ENCODE measurements at places on chromosomes 2 and 18.

DNA sequence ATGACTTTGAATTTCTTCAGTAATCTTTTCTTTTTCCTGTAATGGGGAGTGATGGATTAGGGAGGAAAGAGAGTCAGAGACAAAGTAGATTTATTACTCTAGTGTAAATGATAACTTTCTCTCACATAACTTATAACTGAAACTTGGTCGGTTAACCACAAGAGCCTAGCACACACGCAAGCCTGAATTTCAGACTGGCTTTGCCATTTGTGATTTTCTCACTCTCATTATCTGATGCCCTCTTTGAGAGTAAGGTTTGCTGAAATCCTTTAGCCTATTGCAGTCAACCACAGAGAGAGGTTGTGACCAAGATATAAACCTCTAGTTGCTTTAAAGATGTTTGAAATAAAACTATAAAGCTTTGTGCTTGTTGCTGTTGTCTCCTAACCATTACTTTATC, 117.9 kb upstream of the NETO1 start:
- no peak for DNase-seq

DNA sequence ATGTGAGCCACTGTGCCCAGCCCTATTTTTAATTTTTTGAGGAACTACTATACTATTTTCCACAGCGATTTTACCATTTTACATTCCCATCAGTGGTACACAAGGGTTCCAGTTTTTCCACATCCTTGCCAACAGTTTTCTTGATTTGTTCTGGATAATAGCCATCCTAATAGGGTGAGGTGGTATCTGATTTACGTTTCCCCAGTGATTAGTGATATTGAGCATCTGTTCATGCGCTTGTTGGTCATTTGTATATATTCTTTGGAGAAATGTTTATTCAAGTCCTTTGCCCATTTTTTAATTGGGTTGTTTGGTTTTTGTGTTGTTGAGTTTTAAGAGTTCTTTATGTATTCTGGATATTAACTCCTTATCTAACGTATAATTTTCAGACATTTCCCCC, 20.8 kb downstream of the TTC39C start:
- no peak for DNase-seq

GRCh38 chr18:58046794-58047555, 2.9 kb downstream of the NEDD4L start:
- DNase-seq, result no peak

GRCh38 chr18:48462510-48462909, 53.3 kb upstream of the ZBTB7C start:
- DNase-seq, result no peak

DNA sequence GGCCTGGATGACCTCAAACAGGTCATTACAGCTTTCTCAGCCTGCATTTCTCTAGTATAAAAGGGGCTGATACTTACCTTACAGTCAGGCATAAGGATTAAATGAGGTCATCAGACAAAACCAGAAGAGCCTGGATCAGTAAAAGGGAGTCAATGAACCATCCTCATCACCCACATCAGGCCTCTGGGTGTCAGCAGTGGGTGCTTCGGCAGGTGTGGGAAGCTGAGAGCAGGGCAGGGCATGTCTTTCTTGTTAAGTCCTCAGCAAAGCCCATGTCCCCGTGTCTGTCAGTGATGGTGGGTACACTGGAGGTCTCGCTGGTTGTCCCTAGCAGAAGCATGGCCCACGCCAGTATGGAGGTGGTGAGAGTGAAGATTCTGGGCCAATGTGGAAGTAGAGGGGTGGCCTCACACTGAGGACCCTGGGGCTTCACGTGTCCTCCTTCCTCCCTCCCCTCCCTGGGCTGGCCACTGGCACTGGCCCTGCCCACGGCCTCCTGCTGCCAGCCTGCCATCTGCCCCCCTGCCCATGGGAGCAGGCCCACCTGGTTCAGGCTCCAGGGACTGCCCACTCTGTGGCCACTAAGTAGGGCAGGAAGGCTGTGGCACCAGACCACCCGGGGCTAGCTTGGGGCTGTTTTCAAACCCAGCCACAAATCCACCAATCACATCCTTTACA, 4.4 kb downstream of the ADRA2B start:
- DNase-seq, result no peak

DNA sequence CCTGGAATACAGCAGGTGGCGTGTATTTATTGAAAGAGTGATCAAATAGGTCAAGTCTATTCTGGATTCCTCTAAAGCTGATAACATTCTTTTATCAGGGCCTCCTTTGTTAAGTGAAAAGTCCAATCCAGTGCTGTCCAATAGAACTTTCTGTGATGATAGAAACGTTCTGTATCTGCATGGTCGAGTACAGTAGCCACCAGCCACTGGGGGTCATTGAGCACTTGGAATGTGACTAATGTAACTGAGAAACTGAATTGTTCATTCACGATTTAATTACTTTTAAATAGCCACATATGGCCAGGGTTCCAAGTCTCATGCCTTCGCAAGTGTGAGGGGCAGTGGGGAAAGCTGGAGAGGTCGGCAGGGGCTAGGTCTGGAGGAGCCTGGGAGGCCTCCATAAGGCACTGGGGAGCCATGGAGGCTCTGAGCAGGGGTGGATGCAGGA, 20.5 kb downstream of the SH2D6 start:
- no peak for DNase-seq

DNA sequence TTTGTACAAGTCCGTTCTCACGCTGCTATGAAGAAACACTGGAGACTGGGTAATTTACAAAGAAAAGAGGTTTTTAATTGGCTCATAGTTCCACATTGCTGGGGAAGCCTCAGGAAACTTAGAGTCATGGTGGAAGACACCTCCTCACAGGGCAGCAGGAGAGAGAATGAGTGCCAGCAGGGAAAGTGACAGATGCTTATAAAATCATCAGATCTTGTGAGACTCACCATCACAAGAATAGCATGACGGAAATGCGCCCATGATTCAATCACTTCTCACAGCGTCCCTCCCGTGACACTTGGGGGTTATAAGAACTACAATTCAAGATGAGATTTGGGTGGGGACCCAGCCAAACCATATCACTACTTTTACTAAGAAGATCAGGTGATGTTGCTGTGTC, 285.8 kb downstream of the TMX3 start:
- DNase-seq, result no peak

GRCh38 chr2:66813525-66813924, 378.6 kb downstream of the MEIS1 start:
- no peak for DNase-seq

DNA sequence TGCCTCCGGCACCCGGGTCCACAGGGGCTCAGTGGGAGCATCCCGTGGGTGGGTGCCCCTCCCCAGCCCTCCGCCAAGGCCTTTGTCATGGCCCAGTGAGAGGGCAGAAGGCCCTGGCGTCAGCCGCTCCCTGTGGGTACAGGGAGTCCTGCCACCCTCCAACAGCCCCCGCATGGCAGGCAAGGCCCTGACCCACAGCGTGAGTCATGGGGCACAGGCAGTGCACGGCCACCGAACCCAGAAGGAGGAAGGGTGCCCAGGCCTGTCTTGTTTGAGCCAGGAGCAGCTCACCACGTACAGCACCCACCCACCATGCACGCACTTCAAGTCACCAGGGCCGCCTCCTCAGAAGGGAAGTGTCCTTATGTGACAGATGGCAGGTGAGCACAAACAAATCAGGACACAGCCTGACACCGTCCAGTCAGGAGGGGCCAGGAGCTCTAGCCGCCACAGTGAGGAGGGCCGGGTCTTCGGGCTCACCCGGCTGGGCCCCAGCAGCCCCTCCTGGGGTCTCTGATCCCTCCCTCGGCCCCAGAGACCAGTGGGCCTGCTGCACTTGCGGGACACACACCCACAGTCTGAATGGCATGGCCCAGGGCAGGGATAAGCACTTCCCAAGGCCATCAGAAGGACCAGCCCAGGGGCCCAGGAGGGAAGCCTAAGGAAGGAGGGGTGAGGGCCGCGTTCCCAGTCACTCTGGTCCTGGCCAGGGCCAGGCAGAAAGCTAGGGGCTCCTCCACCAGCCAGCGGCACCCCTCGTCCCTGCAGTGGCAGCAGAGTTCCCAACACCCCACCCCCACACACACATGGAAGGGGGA, 25.8 kb downstream of the BIN1 start:
- peak; percentile 60 for DNase-seq

DNA sequence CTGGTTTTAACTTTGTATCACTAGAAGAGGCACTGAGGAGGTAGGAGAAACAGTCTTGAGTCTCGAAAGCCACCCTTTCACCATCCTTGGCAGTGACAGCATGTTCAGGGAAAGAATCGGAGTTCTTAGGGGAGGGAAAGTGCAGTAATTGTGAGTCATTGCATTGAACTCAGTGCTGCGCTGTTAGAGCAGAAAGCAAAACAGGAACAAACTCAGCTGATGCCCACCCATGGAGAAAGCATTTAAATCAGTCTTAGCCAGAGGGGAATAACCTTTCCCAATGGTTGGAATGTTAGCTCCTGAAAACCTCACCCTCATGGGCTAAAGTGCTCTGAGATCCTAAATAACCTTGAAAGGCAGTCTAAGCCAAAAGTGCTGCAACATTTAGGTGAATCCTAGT, 845.6 kb upstream of the CNTNAP5 start:
- DNase-seq, result no peak

DNA sequence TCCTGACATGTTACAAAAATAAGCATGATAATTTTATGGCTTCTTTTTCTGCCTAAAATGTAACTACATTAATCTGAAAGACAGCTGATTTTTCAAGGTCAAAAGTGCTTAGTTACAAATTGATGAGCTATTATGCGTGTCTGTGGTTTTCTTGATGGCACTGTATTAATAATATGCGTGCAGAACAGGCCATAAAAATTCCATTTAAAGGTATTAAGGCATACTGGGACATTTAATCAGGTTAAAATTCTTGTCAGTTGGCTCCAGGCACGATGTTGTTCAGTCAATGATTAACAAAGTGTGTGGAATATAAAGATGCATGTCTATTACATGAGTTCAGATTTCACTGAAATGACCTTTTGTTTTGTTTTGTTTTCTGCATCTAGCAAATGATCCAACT, 420.1 kb upstream of the ZNF804A start:
- DNase-seq, result no peak

- DNase-seq, result no peak
These were observed 9.0 kb upstream of the SCN9A start for GRCh38 chr2:166384774-166385173.

DNA sequence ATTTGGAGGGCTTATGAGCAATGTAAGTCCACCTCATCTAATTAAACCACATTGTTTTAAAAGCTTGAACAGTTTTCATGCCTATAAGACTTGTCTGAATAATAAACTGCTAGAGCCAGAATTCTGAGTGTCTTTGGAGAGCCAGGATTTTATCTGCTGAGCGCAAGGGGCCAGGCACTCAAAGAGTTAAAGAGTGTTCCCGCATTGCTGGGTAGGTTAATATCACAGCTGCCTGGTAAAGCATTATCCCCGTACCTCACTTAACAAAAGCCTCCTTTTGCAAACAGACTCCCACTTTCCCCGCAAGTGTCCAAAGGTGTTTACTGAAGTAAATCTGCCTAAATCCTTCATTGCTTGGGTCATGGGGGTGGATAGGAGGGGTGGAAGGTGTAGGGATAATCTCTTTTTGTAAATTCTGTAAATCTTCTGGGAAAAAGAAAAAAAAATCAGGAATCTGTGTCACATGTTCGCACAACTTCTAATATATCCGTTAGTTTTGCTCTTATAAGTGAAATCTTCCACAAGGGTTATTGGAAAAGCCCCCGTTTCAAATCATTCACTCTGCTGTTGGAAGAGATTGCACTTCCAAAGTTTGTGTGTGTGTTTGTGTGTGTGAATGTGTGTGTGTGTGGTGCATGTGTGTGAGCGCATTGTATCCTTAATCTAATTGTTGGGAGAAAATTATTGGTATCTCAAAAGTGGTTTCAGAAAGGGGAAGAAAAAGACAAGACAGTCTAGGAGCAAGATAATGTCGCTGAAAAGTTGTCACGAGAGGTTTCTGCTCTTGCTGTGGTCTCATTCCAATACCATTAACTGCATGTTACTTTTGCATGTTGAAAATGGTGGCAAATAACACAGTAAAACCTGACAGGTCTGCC, 10.7 kb downstream of the ZEB2 start:
- DNase-seq, result no peak

GRCh38 chr2:162369551-162369950, 25.6 kb downstream of the GCA start:
- DNase-seq, result no peak

DNA sequence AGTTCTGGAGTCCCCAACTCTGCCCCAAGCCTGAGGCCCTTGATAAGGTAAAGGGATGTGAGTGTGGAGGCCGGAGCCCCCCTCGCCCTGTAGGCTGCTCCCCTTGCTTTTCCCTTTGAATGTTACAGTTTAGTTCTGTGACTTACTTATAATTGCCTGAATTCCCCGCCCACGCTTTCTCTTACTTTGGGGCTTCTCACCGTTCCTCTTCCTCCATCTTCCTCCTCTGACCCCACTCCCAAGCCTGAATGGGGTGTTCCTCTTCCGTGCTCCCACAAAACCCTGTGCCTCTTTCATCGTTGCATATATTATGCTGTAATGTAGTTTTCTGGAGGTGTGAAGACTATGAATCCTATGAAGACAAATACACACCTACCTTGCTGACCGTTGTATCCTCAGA, 15.0 kb upstream of the IL1RN start:
- DNase-seq, result no peak

Measured in stimulated activated CD8-positive, alpha-beta memory T cell treated with anti-CD3 and anti-CD28 coated beads, Interleukin-7, amount 100 ng/mL, for 4 hours (primary cell).